ENCODE measurements at places on chromosomes 4 and X.

- no peak for DNase-seq
Measured at GRCh38 chr4:38606587-38606905, 57.5 kb upstream of the KLF3 start.

DNA sequence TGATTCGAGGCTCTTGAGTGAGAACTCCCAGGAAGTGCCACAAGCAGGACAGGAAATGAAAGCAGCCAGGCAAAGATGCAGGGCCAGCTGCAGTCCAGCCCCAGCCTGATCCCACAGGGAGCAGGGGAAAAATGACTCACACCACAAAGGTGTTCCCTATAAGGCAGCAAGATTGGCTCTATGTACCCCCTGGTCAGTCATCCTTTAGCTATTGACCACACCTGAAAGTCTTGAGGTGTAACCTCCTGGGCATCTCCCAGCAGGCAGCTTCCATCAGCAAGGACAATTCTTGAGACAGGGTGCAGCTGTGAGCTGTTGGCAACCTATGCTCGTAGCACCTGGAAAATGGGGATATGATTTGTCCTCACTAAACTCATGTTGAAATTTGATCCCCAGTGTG is 27.9 kb upstream of the EXOC1L start:
- DNase-seq: no peak

GRCh38 chrX:77658886-77659285 is 127.1 kb downstream of the ATRX start:
- no peak for DNase-seq

DNA sequence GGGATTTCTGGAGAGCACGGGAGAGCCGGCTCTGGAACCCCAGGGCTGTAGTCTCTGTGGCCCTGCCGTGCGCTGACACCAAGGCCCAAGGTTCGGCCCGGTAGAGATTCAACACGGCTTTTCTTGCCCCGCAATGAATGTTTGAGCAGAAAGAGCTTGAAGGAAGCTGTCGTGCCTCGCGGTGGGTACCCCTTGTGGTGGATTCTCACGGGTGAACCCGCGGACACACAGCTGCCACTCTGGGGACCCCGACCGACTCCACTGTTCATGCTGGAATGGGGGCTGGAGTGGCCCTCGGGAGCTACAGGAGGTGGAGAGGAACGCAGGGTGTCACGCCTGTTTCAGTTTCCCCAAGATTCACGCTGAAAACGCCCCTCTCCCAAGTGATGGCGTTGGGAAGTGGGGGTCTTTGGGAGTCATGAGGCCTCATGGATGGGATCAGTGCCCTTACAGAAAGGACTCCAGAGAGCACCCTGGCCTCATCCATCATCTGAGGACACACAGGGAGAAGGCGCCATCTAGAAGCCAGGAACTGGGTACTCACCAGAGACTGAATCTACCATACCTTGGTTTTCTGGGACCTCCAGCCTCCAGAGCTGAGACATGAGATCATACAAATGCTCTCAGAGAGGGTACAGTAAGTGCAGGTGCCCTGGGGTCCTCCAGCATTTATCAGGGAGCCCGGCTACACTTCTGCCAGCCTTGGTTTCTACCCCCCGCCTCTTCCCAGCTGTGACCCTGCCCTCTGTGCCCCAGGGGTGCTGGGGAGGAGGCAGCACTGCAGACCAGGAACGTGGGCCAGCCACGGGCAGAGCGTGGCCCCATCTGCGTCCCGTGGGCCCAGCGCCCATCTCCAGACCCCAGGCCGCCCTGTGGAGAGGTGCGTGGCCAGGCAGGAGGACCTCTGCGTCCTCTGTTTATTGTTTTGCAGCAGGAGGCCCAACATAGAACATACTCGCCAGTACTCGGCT is 6.4 kb downstream of the SLC25A6 start:
- no peak for DNase-seq

DNA sequence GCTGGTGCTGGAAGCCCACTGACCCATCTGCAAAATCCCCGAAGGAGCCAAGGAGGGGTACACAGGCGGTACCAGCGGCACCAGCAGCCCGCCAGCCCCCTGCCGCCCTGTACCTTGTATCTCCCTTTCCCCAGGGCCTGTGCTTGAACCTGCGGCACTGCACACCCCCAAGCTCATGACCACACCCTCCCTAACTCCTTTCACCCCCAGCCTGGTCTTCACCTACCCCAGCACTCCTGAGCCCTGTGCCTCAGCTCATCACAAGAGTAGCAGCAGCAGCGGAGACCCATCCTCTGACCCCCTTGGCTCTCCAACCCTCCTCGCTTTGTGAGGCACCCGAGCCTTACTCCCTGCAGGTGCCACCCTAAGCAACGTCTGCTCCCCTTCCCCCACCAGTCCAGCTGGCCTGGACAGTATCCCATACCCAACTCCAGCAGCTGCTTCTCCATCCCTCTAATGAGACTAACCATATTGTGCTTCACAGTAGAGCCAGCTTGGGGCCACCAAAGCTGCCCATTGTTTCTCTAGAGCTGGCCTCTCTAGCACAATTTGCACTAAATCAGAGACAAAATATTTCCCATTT is 94.9 kb downstream of the LARP1B start:
- DNase-seq: no peak

- no peak for DNase-seq
Measured at GRCh38 chrX:7603387-7603786, 239.6 kb upstream of the VCX start.

GRCh38 chr4:119543779-119544178 is 84.8 kb downstream of the PDE5A start:
- DNase-seq: no peak

GRCh38 chr4:70768301-70768948 is 46.7 kb downstream of the RUFY3 start:
- DNase-seq: no peak

DNA sequence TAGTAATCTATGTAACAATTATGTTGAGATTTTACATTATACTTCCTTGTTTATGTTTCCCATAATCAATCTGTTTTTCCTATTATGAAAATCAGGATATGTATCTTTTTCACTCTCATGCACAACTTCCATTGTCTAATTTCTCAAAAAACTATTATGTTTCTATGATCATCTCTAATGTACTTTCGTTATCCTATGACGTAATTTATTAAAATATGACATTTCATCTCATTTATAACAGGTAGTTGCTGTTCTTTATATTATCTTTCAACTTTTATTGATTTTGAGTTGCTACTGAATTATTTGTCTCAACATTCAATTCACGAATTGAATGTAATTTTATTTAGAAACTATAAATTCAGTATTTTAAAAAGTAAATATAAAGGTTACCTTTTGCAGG is 100.8 kb upstream of the MAGEB18 start:
- DNase-seq: no peak

DNA sequence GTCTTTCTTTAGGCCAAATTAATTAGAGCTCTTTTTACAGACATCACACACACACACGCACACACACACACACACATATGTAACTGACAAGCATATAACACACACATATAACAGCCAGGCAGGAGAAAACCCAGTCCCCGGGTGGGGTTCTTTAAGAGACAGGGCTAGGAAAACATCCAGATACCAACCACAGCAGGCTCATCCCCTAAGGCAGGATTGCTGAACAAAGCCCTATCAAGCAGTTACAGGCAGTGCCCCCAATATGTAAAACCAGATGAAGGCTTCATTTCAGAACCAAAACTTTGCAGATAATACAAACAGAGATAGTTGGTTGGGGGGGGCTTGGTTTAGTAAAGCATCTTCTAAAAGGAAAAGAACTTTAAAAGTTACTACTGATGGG is 18.0 kb upstream of the FAM47E start:
- no peak for DNase-seq

GRCh38 chrX:69079268-69079667 is 86.0 kb downstream of the PJA1 start:
- DNase-seq: no peak

- no peak for DNase-seq
Measured at GRCh38 chr4:41939016-41939626, 3.9 kb downstream of the TMEM33 start.

DNA sequence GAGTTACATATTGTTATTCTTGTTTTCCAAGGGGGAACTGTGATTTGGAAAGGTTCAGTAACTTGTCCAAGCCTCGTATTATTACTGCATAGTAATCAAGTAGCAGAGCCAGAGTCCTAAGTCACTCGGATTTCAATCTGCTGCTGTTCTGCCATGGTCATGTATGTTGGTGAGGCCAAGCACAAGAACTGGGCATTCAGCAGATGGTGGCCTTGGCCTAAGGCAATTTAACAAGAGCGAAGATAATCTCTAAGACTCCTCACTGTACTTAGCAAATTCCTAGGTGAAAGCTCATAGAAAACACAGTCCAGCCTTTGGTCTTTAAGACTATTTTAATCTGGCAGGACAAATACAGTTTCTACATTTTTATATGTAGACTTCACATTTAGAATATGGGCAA is 64.8 kb downstream of the NDST3 start:
- no peak for DNase-seq

DNA sequence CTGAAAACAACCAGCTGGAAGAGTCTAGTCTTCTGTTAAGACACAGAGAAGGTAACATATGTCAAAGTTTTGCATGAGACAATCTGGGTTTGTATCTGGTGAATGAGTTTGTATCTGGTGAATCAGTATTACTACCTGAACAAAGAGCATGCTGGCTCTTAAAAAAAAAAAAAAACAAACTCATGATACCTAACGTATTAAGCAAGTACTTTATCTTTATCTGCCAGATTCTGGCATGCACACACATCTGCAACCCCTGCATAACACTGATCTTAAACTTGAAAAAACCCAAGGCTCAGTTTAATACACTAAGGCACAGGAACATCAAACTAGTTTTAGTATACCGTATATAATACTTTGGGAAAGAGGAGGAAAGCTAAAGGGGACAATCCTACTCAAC is 5.8 kb downstream of the YTHDC1 start:
- DNase-seq: no peak

- no peak for DNase-seq
Measured at GRCh38 chr4:75490155-75490554, 24.0 kb downstream of the RCHY1 start.

GRCh38 chr4:188971125-188971524 is 831.9 kb downstream of the TRIML1 start:
- no peak for DNase-seq

DNA sequence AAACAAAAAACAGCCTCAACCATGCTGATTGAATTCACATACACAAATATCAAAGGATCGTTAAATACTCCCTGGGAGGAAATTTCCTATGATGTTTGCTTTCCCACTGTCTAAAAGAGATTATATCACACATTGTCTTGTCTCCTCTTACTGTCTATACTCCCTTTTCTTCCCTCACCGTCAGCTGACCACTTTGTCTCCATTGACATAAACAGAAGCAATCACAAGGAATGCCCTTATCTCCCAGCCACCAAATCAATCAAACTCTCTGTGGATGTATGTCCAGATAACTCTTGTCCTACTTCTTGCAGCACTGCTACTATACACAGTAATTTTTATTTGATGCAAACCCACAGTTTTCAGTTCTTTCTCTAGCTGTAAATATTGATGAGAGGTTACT is 12.2 kb upstream of the NUDT9 start:
- DNase-seq: no peak

DNA sequence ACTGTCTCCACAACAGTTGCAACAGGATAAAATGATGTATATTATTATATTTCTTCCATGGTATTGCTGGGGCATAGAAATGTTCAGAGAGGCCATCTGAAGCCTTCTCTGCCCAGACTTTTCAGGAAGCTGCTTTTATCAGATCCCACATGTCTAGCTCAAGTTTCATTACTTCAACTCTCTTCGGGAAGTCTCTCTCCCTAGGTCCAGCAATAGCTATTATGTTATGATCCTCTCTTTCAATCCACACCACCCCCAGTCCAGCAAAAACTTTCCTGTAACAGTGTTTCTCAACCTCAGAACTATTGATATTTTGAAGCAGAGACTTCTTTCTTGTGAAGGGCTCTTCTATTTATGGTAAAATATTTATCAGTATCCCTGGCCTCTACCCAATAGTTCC is 44.9 kb downstream of the CXCL1 start:
- no peak for DNase-seq

DNA sequence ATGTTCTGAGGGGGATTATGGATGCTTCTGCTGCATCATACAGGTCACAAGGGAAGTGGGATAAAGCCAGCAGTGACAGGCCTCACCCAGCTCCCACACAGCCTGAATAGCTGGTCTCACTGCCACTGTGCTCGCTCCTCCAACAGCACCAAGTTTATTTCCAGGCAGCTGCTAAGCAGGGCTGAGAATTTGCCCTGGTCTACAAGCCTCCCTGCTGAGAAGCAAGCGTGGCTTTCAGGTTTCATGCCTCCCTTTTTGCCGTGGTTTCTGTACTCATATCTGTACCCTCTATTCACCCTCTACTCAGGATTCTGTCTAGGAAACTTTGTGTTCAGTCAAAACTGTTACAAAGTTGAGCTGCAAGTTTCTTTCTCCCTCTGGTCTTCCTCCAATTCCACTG is 78.6 kb downstream of the MAGEC1 start:
- no peak for DNase-seq

GRCh38 chrX:103437147-103437873 is 61.0 kb downstream of the BEX3 start:
- no peak for DNase-seq

DNA sequence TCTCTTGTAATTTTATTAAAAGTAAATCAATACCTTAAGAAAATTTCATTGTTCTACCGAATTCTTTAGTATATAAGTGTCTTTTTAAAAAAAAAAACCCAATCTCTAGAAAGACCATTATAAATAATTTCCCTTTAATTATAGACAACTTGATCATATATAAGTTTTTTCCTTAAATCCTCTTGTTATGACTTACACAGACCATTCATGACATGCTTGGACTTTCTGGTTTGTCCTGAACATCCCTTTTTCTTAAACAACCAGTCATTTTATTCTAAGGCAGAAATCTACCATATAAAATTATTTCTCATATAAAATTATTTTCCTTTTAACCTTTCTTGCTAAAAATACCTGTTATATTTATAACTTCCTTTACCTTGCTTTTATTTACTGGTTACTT is 15.4 kb upstream of the FHDC1 start:
- no peak for DNase-seq

DNA sequence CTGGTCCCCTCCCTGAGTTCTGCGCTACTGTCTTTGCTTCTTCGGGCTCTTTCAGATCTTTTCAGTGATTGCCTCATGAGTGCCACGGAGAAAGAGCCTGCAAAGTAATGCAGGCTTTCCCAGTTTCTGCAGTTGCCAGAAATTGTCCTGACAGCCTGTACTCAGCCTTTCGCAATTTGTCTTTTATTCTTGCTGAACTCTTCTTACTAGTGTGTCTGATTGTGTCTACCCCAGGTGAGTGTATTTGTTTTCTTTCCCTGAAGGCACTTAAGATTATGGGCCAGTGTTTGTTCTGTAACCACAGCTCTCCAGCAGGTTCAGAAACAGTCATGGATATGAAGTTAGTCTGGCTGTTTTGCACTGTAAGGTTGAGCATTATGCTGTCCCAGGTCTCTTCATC is 47.1 kb downstream of the FAM193A start:
- DNase-seq: no peak
